ENCODE measurements at places on chromosomes 7 and 10. TPM values are rescaled to one million over a fixed set of nuclear protein-coding genes. Genes with fewer than 3 reads are reported as not detected.

TAS2R41 gene
- not detected for total RNA-seq

ECHS1 gene
- 224 TPM for total RNA-seq

LDB3 gene
- 1,478 TPM for total RNA-seq

SAMD9L gene
- 3.8 TPM for total RNA-seq

C10orf105 gene
- 0.05 TPM for total RNA-seq

ZNF488 gene
- total RNA-seq = not detected

SBDS gene
- total RNA-seq = 210 TPM

MRPS33 gene
- 122 TPM for total RNA-seq

CNPY1 gene
- not detected for total RNA-seq

IDI2 gene
- 0.30 TPM for total RNA-seq

PLOD3 gene
- 41.7 TPM for total RNA-seq

C1GALT1 gene
- total RNA-seq = 19.6 TPM

FKBP6 gene
- total RNA-seq = not detected

MMRN2 gene
- total RNA-seq = 35.8 TPM

HSPA12A gene
- 20.8 TPM for total RNA-seq

PRR15 gene
- 0.32 TPM for total RNA-seq

CLRN3 gene
- total RNA-seq = not detected

KIAA1549 gene
- total RNA-seq = 1.8 TPM

ABLIM1 gene
- 730 TPM for total RNA-seq

OPALIN gene
- total RNA-seq = not detected

TWIST1 gene
- total RNA-seq = 1.6 TPM

CFAP58 gene
- 1.1 TPM for total RNA-seq

NFE2L3 gene
- 1.4 TPM for total RNA-seq

HTR7 gene
- total RNA-seq = not detected

FGFR2 gene
- 0.70 TPM for total RNA-seq

SLC26A3 gene
- not detected for total RNA-seq

OR2F1 gene
- total RNA-seq = not detected

CBX3 gene
- 59.3 TPM for total RNA-seq

LGI1 gene
- not detected for total RNA-seq

PRKAR2B gene
- 23.2 TPM for total RNA-seq

ASZ1 gene
- total RNA-seq = not detected

PITX3 gene
- total RNA-seq = 1.8 TPM

ADCY1 gene
- 5.9 TPM for total RNA-seq

GRID1 gene
- 1.3 TPM for total RNA-seq

MMD2 gene
- total RNA-seq = not detected

SLC25A28 gene
- total RNA-seq = 38.2 TPM

CELF2 gene
- total RNA-seq = 71.2 TPM
